ENCODE measurements at places on chromosomes 7 and 10.
A peak's percentile ranks its signal among the peaks of the same experiment; 100 is the strongest.

- DNase-seq, result no peak
These were observed 20.7 kb downstream of the SKAP2 start for GRCh38 chr7:26843705-26844104.

DNA sequence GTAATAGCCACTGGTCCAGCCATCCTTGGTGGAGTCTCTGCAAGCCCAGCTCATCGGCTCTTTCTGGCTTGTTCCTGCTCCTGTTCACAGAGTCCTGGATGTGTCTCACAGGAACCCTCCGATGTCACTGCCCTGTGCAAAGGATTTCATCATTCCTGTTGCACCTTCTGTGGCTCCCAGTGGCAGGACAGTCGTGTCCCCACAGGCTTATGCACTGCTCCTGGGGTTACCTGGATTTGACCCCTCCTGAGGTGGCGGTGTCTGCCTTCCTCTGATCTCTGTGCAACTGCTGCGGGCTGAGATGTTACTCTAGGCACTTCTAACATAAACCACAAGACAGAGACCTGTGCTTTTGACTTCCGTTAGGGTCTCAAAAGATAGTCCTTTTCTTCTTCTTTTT lies 30.6 kb downstream of the APBB1IP start:
- no peak for DNase-seq

- DNase-seq, result no peak
These were observed 9.8 kb upstream of the RALA start for GRCh38 chr7:39613577-39613976.

- no peak for DNase-seq
These were observed 217.8 kb downstream of the STK31 start for GRCh38 chr7:23927709-23928417.

GRCh38 chr10:5435328-5435727 lies 23.0 kb downstream of the NET1 start:
- DNase-seq, result no peak

GRCh38 chr7:133873631-133874030 lies 253.5 kb upstream of the LRGUK start:
- DNase-seq, result no peak

GRCh38 chr7:121451367-121452094 lies 55.4 kb upstream of the FAM3C start:
- DNase-seq, result no peak

DNA sequence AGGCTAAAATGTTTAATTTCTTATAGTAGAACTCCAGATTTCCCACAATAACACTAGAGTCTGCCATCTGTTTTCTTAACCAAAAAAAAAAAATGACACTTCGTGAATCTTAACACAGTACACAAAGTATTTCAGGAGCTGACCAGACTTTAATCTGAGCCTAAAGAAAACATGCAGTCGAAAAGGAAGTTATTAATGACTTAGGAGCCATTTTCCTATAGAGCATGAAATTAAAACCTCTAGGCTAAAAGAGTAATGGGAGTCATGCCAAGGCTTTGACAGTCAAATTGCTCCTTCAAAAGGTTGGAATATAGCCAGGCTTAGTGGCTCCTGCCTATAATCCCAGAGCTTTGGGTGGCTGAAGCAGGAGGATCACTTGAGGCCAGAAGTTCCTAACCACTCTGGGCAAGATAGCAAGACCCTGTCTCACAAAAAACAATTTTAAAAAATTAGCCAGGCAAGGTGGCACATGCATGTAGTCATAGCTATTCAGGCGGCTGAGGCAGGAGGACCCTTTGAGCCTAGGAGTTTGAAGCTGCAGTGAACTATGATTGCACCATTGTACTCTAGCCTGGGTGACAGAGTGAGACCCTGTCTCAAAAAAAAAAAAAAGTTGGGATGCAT lies 13.6 kb downstream of the MICU1 start:
- DNase-seq, result peak; percentile 88

GRCh38 chr10:70274643-70275042 lies 9.2 kb downstream of the NPFFR1 start:
- DNase-seq, result no peak

Measured in NCI-H1417 (cell line).